ENCODE measurements at places on chromosomes 1 and 21. TPM values are rescaled to one million over a fixed set of nuclear protein-coding genes. Genes with fewer than 3 reads are reported as not detected.
A peak's percentile ranks its signal among the peaks of the same experiment; 100 is the strongest.

GRCh38 chr1:68051475-68051874 lies 1.0 kb upstream of the DIRAS3 start:
- H3K4me3 ChIP-seq: no peak overlapping the region
- H3K4me1 ChIP-seq: no peaks in the 10 kb centered on the region
- H3K36me3 ChIP-seq: no peaks in the 10 kb centered on the region

- no peaks in the 10 kb centered on the region for H3K36me3 ChIP-seq
- no peak overlapping the region for H3K27ac ChIP-seq
- no peak overlapping the region for H3K4me3 ChIP-seq
- H3K4me1 ChIP-seq: no peaks in the 10 kb centered on the region
- DNase-seq: no peak
- no peaks in the 10 kb centered on the region for H3K27me3 ChIP-seq
Measured at GRCh38 chr1:98221923-98222322, 301.1 kb upstream of the DPYD start.

DNA sequence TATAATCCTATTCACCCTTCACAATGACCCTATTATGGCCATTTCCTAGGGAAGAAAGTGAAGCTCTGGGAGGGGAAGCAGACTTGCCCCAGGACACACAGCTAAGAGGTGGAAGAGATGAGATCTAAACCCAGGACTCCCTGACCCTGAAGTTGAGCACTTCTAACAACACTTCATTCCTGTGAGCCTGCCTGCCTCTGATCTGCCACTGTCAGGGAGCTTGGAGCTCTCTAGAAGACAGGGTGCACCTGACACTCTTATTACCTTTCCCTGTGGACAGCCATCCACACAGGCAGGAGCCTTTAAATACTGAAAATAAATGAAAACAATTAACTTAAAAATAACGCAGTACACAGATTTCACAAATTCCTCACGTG lies 599 bp downstream of the MKNK1 start:
- H3K4me3 ChIP-seq: peak overlapping the region; percentile 86
- peak overlapping the region; percentile 75 for H3K27ac ChIP-seq
- H3K4me1 ChIP-seq: peaks cover 22% of the 10 kb centered on the region
- H3K36me3 ChIP-seq: peaks cover 9% of the 10 kb centered on the region

GRCh38 chr1:220301630-220302029 lies 29.4 kb upstream of the RAB3GAP2 start:
- no peak overlapping the region for H3K27ac ChIP-seq
- no peaks in the 10 kb centered on the region for H3K36me3 ChIP-seq

- H3K36me3 ChIP-seq: no peaks in the 10 kb centered on the region
- H3K4me1 ChIP-seq: no peaks in the 10 kb centered on the region
- H3K27me3 ChIP-seq: no peaks in the 10 kb centered on the region
- no peak overlapping the region for H3K4me3 ChIP-seq
- no peak overlapping the region for H3K27ac ChIP-seq
Measured at GRCh38 chr1:104121271-104121670, 371.6 kb downstream of the AMY1C start.

DNA sequence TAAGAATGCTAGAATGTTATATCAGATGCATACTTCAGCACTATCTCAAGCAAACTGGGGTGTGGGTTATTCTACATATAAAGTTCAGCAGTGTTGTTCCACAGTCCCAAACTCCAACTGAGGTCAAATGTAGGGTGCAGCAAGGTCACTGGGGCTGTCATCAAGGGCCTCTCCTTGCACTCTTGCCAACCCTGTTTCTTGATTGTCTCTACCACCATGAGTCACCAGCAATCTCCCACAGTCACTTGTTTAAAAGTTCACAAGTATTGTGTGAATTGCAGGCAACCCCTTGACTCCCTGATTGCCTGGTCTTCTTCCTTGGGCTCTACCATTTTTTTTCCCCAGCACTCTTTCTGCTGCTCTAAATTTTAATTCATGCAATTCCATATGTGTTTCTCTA lies 10.6 kb downstream of the METTL18 start:
- no peaks in the 10 kb centered on the region for H3K36me3 ChIP-seq
- H3K4me3 ChIP-seq: no peak overlapping the region
- H3K4me1 ChIP-seq: no peaks in the 10 kb centered on the region
- peaks cover 4% of the 10 kb centered on the region for H3K27me3 ChIP-seq
- no peak for DNase-seq

GRCh38 chr1:94727846-94728715 lies 92.1 kb upstream of the SLC44A3 start:
- no peak for DNase-seq
- H3K27ac ChIP-seq: no peak overlapping the region
- H3K4me3 ChIP-seq: no peak overlapping the region
- no peaks in the 10 kb centered on the region for H3K4me1 ChIP-seq
- no peaks in the 10 kb centered on the region for H3K27me3 ChIP-seq

DNA sequence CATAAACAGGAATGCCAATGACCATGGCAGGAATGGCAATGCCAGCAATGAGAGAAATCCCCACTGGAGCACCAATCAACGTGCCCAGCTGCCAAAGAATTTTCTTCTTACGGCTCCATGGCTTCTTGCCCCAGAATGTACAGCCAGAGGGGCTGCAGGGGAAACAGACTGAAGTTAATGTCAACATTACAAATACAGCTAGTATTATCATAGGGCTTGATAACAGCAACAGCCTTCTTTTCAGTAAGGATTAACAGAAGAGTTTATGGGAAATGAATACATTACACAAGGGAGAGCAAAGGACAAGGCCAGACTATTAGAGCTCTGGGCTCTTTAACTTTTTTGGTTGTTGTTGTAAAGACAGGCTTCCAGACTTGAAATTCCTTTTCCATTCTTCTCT lies 18.2 kb downstream of the RNF19B start:
- H3K27me3 ChIP-seq: no peaks in the 10 kb centered on the region
- H3K36me3 ChIP-seq: peaks cover 18% of the 10 kb centered on the region
- DNase-seq: no peak
- H3K4me3 ChIP-seq: no peak overlapping the region

DNA sequence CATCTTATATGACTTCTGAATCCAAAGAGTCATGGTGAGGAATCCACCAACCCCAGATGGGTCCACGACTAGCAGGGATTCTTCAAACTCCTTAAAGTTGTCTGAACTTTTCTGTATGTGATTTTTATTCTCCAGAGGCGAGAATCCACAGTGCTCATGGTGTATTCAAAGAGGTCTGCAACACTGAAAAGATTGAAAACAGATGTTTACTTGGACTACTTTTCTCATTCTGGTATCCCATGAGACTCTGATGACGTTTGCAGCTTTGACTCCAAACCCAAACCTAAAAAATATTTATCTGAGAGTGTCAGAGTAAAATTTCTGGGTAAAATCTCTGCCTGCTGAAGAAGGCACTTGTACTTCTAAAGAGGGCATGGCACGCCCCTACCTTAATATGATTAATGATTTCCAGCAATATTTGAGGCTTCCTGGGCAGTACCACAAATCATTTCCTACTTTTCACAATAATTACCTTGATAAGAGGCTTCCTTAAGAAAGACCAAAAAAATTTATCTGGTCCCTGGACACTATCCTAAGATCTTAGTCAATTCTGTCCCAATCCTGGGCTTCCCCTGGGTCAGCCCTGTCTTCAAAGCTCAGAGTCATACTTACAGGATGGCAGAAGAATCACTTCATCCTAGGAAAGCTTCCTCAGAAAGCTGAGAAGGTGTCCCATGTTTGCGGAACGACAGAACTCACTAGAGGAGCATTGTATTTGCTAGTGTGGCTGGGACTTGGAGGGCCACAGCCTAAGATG lies 76.5 kb upstream of the MAP10 start:
- no peak overlapping the region for H3K27ac ChIP-seq
- no peaks in the 10 kb centered on the region for H3K4me1 ChIP-seq
- no peak overlapping the region for H3K4me3 ChIP-seq
- no peaks in the 10 kb centered on the region for H3K36me3 ChIP-seq
- DNase-seq: no peak

DNA sequence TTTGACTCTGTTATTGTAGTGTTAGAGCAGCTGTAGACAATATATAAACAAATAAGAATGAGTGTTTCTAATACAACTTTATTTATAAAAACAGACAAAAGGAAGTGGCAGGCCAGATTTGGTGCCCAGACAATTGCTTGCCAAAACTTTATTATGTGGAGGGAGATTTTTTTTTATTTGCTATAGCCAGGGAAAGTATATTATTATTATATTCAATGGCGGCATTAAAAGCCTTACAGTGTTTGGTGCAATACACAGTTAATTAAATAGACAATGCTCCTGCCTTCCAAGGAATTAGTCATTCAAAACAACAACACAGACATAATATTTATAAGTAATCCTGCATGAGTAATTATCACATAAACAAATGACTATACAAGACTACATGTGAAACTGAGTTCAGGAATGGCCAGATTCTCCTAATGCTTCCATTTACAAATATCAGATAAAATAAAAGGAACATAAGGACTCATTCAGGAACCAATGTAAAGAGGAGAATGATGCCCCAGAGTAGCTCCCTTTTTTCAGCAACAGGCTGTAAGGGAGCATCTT lies 10.6 kb upstream of the RC3H1 start:
- no peak for DNase-seq
- H3K27me3 ChIP-seq: no peaks in the 10 kb centered on the region
- H3K36me3 ChIP-seq: no peaks in the 10 kb centered on the region
- H3K4me3 ChIP-seq: no peak overlapping the region
- H3K4me1 ChIP-seq: no peaks in the 10 kb centered on the region

- H3K4me3 ChIP-seq: no peak overlapping the region
- H3K36me3 ChIP-seq: no peaks in the 10 kb centered on the region
- H3K4me1 ChIP-seq: no peaks in the 10 kb centered on the region
- no peak for DNase-seq
- H3K27me3 ChIP-seq: no peaks in the 10 kb centered on the region
- no peak overlapping the region for H3K27ac ChIP-seq
Measured at GRCh38 chr1:190101756-190102155, 375.9 kb downstream of the BRINP3 start.

DNA sequence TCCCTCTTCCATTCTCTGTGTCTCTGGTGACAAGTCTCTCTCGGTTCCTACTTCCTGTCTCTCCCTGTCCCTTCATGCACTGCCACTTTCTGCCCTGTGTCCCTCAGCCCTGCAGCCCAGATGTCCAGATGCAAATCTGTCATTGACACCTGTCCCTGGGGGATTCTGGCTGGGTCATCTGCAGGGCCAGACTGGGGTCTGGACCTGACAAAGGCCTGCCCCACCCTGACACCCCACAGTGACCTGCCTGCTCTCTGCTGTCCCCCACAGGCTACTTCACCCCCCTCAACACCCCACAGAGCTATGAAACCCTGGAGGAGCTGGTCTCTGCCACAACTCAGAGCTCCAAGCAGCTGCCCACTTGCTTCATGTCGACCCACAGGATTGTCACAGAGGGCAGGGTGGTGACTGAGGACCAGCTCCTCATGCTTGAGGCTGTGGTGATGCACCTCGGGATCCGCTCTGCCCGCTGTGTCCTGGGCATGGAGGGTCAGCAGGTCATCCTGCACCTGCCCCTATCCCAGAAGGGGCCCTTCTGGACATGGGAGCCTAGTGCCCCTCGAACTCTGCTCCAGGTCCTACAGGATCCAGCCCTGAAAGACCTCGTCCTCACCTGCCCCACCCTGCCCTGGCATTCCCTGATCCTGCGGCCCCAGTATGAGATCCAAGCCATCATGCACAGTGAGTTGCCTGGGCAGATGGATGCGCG lies 7.2 kb downstream of the THEMIS2 start:
- H3K27me3 ChIP-seq: no peaks in the 10 kb centered on the region
- DNase-seq: no peak
- no peak overlapping the region for H3K4me3 ChIP-seq
- peak overlapping the region; percentile 4 for H3K27ac ChIP-seq

DNA sequence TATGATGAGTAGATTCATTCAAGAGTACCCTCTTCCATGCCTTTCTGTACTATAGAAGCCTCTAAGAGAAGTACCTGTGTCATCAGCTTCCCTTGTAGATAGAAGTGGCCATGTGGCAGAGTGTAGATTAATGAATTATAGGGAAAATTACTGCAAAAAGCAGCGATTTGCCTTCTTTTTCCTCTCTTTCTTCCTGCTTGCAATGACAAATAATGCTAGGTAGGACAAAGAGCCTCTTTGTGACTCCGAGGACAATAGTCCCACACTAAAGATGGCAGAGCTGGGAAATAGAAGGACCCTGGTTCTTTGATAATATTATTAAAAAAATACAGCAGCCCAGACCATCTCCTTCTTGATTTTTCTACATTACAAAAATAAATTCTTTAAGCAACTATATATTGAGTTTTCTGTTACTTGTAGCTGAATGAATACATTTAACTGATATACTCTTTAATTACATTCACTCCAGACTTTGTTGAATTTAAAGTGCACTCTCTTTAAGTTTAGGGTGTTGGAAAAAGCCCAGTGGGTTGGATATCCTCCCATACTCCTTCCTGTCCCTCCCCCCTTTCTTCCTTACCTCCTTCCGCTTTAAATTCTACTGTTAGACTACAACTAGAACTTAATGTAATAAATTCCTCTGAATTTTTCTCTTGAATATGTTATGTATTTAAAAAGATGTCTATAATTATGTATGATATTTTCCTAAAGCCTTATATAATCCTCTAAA lies 198.2 kb upstream of the APP start:
- no peak overlapping the region for H3K4me3 ChIP-seq
- H3K36me3 ChIP-seq: no peaks in the 10 kb centered on the region
- no peaks in the 10 kb centered on the region for H3K27me3 ChIP-seq
- no peak overlapping the region for H3K27ac ChIP-seq
- no peaks in the 10 kb centered on the region for H3K4me1 ChIP-seq

- no peak overlapping the region for H3K27ac ChIP-seq
- H3K4me3 ChIP-seq: no peak overlapping the region
- DNase-seq: no peak
- peaks cover 5% of the 10 kb centered on the region for H3K27me3 ChIP-seq
Measured at GRCh38 chr1:220747437-220748088, 559 bp upstream of the MTARC2 start.

GRCh38 chr1:13830170-13830569 lies 130.2 kb downstream of the PRDM2 start:
- H3K27ac ChIP-seq: no peak overlapping the region
- no peaks in the 10 kb centered on the region for H3K4me1 ChIP-seq
- no peaks in the 10 kb centered on the region for H3K36me3 ChIP-seq
- no peaks in the 10 kb centered on the region for H3K27me3 ChIP-seq
- no peak overlapping the region for H3K4me3 ChIP-seq

DNA sequence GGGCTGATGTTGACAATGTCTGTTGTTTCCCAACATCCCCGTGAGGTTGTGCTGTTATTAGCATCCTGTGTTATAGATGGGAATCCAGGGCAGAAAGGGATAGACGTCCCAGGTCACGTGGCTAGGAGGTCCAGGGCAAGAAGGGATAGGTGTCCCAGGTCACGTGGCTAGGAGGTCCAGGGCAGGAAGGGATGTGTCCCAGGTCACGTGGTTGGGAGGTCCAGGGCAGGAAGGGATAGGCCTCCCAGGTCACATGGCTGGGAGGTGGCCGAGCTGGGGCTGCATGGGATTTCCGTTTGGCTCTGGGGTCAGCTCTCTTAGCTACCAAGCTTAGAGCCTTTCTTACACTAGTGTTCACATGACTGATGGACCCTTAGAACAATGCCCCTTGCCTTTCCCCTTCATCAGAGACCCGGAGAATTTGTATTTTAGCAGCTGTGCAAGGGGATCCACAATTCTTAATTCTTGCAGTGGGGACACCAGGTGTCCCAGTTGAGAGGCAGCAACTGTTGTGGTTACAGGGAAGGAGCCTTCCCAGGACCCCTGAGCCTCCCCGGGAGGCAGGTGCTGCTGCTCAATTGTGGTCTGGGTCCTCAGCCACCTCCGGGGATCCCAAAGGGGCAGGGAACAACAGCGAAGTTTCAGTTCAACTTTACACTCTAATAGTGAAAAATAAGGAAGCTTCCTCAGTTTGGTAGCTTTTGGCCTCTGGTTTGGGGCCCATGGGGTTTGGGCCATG lies 69.2 kb downstream of the UMODL1 start:
- DNase-seq: no peak
- no peaks in the 10 kb centered on the region for H3K4me1 ChIP-seq
- H3K27ac ChIP-seq: no peak overlapping the region
- no peaks in the 10 kb centered on the region for H3K36me3 ChIP-seq

Gene OLFML2B
- total RNA-seq: not detected

Gene HMGN2
- total RNA-seq: 304 TPM

Gene MYOG
- not detected for total RNA-seq
